ENCODE measurements at places on chromosomes 7 and 10.
A peak's percentile ranks its signal among the peaks of the same experiment; 100 is the strongest.

- DNase-seq, result no peak
Measured at GRCh38 chr10:109996225-109996624, 11.6 kb upstream of the ADD3 start.

DNA sequence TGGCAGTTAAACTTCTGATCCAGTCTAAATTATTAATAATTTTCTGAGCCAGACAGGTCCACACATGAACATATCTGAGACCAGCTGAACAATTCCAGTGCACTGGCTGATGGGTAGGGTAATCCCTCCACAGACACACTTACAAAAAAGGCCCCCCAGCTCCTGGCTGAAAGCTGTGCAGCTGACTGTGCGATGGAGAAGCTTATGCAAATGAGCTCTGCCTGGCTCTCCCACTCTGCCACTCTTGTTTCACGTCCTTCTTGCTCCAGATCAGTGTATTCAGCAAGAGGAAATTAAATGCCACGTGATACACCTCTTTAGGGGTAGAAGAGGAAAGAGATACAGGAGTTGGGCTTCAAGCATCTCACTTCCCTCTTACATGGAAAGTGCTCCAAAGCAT, 76.4 kb upstream of the FEZF1 start:
- DNase-seq, result no peak

DNA sequence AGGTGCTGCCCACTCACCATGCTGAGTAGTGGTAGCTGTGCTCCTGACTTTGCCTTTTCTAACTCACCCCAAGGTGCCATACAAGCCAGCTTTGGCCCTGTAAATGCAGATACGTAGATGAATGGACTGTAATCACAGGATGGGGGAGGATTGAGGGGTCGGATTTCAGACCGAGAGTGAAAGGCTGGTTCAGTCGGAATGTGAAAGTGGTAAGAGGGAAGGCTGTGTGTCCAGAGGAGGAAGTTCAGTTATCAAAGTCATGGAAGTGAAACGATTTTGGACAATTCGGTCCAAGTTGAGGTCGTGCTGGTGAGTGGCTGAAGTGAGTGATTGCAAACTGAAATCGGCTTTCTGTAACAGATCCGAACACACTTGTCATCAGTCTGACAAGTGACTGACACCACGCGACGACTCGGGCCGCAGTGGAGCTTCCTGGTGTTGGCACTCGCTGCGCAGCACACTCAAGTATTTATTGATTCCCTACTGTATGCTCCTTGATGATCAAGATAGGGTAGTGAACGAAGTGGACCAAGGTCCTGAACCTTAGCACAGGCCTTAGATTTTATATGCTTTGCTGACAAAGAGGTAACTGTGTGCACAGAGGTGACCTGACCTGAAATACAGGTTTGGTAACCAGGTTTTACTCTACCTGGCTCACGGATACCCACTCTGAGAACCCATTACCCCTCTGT, 10.5 kb downstream of the ZNF282 start:
- no peak for DNase-seq

- DNase-seq, result no peak
Measured at GRCh38 chr7:44654255-44654796, 47.9 kb downstream of the OGDH start.

GRCh38 chr10:32125023-32125422, 68.8 kb upstream of the KIF5B start:
- no peak for DNase-seq

GRCh38 chr7:142445019-142445686, 187.3 kb upstream of the PRSS58 start:
- DNase-seq, result no peak

GRCh38 chr7:19024261-19024660, 93.2 kb downstream of the TWIST1 start:
- peak; percentile 38 for DNase-seq

DNA sequence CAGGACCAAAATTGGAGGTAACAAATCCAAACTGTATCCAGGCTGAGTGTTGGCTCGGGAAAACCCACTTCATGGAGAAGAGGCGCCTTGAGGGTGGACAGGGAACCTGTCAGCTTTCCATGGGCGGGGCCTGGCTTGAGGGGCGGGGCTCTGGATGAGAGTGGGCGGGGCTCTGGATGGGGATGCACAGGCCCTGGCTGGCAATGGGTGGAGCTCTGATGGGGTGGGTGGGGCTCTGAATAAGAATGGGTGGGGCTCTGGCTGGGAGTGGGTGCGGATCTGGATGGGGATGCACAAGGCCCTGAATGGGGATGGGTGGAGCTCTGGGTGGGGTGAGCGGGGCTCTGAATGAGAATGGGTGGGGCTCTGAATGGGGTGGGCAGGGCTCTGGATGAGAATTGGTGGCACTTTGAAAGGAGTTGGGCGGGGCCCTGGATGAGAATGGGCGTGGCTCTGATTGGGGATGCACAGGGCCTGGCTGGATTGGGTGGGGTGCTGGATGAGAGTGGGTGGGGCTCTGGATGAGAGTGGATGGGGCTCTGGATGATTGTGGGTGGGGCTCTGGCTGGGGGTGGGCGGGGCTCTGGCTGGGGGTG, 96.6 kb upstream of the NPTX2 start:
- DNase-seq, result no peak

GRCh38 chr10:35204650-35205319, 78.1 kb downstream of the CREM start:
- DNase-seq, result no peak

DNA sequence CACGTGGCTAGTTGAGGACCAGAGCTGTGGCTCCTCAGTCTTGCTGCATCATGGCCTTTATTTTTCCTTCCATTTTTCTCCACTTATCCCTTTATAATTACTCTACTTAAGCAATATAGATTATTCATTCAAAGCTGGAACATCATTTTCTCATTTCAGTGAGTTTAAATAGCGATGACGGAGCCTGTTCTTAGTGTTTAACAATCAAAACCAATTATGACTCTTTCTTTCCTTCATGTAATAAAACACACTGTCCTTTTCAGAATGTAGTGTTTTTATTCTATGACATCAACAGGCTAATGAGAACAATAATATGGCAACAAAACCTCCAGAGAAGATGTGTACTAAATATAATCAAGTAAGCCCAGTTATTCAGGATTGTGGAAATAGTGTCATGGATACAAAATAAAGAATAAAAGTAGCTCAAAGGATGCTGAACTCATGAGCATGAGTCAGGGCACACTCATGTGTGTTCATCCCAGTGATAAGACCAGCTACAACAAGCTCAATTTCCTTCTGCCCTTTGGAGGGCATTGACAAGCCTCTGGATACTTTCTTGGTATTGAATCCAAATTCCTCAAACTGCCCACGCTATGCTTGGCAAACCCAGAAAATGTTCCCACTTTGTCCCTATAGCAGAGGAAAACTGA, 188.4 kb downstream of the CYP26A1 start:
- DNase-seq, result no peak

DNA sequence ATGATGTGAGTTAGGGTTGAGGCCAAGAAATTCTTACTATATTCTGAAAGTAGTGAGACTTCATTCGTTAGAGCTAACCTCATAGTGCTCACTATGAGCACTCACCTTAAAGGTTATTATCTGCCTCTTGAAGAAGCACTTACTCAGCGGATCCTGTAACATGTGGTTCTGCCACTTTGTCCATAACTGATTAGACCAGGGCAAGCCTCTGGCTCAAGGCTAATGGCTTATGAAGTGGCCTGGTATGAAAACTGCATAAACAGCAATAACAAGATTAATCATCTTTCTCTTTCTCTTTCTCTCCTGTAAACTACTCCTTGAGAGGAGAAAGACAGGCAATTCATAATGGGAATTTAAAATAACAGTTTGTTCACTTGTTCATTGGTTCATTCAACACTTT, 82.8 kb downstream of the MAPK8 start:
- no peak for DNase-seq

- no peak for DNase-seq
Measured at GRCh38 chr7:22418251-22419046, 61.5 kb upstream of the RAPGEF5 start.

- DNase-seq, result no peak
Measured at GRCh38 chr7:138967159-138967558, 14.0 kb downstream of the KIAA1549 start.

DNA sequence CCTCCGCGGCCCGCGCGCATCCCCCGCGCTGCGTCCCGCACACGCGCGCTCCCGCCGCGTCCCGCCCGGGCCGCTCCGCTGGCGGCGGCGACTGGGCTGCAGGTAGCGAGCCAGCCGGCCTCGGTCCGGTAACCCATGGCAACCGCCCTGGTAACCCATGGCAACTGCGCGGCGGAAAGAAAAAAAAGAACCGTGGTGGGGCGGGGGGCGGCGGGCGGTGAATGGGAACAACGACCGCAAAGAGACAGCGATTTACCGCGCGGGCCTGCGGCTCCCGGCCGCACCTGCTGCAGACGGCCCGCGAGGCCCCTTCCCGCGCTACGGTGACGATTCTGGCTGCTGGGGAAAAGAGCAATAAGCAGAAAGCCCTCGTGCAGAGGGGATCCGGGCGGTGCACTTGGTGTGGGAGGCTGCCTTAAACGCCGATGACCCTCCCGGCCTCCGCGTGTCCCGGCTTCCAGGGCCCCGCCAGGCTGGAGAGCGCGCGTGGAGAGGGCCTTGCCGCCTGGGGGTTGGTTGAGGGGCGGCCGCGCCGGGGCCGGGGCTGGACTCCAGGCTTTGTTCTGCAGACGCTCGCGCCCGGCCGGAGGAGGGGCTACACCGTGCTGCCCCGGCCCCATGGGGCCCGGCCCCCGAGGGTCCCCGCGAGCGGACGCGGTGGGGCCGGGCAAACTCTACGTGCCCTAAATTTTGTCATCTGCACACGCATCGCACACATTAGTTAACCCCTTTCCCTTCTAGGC, 84.7 kb downstream of the SNX10 start:
- peak; percentile 52 for DNase-seq

GRCh38 chr10:5830629-5831445, 17.6 kb upstream of the GDI2 start:
- no peak for DNase-seq

GRCh38 chr10:105284476-105285215, 643.6 kb downstream of the SORCS3 start:
- no peak for DNase-seq

DNA sequence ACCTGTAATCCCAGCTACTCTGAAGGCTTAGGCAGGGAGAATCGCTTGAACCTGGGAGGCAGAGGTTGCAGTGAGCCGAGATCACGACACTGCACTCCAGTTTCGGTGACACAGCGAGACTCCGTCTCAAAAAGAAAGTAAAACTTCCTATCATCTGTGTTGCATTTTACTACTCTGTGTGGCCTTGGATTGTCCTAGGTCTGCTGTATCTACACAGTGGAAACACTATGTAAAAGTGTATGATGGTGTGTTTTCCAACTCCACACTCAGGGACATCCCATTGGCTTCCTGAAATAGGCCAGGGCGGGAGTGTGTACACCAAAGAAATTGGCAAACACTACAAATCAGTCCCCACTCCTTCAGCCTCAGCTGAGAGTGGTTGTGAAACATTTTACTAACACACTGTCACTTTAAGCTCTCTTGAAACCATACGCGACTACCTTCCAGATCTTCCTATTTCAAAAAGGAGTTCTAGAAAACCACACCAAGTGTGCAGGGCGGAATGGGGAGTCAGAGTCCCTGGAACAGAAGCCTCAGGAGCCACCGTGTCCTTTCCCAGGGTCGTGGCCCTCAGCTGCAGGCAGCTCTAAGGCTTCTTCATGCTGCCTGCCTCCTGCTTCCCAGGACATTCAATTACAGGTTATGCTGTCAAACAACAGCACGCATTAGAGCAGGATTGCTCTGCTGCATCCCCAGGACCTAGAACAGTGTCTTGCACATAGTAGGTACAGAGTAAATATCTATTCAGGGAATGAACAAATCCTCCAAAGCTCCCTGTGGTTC, 275.4 kb downstream of the PARD3 start:
- DNase-seq, result no peak

DNA sequence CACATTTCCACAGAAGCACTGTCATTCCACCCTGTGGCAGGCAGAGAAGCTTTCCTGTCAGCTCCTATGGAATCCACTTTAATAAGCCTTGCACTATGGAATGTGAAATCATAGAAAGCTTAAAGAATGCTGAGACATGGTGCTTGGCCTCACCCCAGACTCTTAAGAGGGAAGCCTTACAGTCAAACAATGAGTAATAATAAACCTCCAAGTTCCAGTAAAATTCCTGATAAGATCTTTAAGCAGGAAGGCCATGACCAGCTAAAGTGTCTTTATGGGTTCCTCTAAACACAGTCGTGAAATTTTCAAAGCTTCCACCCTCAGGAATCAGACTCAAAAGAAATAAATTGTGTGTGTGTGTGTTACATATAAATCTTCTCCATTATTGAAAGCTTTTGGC, 11.9 kb upstream of the TEX36 start:
- no peak for DNase-seq

DNA sequence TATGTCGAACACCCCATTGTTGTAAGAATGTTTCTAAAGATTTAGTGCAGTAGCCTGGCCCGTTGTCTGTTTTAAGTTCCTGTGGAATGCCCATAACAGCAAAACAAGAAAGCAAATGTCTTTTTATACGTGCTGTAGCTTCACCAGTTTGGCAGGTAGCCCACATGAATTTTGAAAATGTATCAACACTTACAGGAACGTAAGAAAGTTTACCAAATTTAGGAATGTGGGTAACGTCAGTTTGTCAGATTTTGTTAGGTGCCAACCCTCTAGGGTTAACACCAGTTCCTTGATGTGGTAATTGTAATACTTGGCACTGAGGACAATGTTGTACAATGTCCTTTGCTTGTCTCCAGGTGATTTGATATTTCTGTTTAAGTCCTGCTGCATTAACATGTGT, 3.2 kb upstream of the GIMAP4 start:
- no peak for DNase-seq

- DNase-seq, result no peak
Measured at GRCh38 chr10:133070405-133070804, 17.3 kb upstream of the ADGRA1 start.

DNA sequence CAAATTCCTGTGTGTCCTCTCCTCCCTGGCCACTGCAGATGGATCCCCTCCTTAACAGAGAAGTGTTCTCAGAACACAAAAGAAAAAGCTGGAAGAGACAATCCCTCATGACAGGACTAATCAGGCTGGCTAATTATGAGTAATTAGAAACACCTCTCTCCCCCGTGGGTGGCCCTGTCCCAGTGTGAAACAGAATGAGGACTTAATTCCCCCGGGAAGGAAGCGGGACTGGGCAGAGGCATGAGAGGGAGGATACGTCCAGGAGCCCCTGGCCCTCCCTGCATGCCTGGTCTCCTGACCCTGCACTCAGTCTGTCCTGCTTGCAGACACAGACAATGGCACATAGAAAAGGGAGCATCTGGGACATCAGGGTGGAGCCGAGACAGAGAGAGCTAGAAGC, 7.6 kb upstream of the ADCYAP1R1 start:
- no peak for DNase-seq

- DNase-seq, result no peak
Measured at GRCh38 chr10:110786172-110786571, 85.6 kb upstream of the PDCD4 start.

All from trophoblast cell (in vitro differentiated cells and primary cell).